NCI-H1436 (cell line): ENCODE measurements at places on chromosomes 1 and 21.
A peak's percentile ranks its signal among the peaks of the same experiment; 100 is the strongest.

DNA sequence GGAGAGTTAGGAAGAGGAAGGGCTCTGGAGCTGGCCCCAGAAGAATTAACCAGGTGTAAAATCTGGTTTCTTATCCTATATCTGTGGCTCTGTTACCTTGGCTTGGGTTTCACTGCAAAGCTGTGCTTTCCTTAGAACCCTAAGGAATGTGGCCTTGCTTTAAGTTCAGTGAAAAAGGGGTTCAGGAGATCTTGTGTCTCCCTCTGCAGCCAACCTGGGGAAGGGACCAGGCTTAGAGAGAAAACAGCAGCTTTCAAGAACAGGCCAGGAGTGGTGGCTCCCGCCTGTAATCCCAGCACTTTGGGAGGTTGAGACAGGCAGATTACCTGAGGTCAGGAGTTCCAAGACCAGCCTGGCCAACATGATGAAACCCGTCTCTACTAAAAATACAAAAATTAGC, 16.1 kb upstream of the MYCL start:
- DNase-seq = no peak

DNA sequence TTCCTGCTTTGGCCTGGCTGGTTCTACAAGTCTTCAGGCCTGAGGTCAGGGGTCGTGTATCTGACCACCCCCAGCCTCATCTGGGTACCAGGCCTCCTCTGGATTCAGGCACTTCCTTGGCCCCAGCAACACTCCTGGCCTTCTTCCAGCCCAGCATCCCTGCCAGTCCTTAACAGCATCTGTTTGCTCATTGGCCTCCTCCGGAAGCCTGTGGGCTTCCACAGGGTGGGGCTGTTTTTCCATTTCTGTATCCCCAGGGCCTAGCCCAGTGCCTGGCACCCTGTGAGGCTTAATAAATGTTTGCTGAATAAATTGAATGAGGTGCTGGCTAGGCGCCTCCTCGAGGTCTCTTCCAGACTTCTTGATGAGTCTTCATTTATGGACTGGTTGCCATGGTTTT, 21.5 kb upstream of the GPR37L1 start:
- DNase-seq = peak; percentile 49

DNA sequence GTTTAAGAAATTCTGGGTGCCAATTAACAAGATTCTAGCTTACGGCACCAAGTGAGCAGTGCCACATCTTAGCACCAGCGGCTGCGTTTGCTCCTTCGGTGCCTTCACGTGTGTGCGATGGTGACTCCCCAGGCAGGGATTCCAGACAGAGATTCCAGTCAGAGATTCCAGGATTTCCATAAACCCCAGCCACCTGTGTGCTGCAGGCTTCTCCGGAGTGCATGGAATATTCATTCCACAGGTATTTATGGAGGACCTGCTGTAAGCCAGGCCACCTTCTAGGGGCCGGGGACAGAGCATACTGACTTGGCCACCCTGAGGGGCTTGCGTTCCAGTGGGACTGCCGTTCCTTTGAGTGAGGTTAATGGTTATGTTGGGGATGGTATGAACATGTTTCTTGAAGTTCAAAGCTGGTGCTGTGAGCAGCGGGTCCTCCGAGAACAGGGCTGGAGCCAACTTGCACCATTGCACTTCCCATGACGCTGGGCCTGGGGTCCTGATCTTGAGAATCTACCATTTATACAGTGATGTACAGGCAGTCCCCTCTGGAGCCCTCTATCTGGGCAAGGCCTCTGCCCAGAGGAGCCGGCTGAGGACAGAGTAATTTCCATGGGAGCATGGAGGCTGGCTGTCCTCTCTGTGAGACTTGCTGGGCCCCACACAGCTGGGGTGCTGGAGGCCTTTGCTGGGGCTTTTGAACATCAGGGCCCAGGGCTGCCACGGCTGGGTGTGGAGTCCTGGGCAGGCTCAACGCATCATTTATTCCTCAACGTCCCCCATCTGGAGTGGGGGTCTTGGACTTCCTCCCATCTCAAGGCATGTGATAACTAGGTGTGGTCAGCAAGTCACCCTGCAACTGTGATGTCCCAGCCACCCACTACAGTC, 58.8 kb upstream of the AJAP1 start:
- no peak for DNase-seq

DNA sequence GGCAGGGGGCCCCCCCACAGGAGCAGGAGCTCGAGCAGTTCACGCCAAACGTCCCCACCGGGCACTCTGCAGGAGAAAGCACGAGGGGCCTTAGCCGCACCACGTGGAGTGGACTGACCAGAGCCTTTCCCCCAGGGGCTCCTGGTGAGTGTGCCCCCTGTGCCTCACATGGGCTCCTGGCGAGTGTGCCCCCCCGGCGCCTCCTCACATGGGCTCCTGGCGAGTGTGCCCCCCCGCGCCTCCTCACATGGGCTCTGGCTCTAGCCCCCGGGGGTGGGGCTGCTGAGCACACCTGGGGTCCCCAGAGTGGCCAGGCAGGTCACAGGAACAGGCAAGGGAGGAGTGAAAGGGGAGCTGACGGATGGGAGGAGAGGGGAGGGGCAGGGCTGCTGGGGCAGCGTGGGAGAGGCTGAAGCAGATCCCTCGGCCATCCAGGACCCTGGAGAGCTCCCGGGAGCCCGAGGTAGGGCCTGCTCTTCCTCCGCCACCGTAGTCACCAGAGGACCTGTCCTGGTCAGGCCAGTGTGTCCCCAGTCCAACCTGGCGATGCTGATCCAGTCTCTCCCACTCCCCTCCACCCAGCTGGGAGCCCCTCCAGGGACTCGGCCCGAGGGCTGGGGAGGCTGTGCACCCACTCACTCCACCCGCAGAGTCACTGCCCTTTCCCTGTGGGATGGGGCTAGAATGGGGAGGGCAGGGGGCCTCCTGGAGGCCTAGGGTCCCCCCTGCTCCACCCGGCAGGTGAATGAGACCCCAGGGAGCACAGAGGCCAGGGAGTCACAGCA, 47.6 kb downstream of the ARHGEF16 start:
- no peak for DNase-seq

- no peak for DNase-seq
These were observed 2.0 kb downstream of the SERINC2 start for GRCh38 chr1:31414980-31415370.

DNA sequence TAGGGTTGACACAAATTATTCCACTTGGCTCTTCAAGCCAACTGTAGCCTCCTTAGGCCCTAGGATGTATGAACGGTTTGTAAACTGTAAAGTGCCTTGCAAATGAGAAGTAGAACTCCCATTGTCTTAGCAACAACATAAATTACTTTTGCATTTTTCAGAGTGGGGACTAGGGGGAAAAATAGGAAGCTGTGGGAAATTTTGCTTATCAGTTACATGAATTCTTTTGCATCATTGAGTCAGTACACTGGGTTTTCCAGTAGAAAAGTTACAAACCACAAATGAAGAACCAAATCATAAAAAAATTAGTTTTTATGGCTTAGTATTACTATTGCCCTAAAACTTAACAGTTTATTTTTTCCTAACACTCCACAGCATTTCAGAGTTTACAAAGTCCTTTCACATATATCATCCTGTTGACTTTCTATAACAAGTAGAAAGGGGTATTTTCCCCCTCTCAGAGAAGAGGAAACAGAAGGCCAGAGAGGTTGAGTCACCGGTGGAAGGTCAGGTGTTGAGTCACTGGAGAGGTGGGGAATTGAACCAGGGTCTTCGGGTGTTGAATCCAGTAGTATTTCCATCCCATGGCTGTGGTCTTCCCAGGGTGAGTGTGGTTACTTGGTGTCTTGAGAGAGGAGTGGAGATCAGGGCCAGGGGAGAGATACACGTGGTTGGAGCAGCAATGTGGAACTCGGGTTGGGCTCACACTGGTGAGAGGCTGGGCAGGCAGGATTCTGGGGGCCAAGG, 71.9 kb upstream of the USP24 start:
- DNase-seq = no peak

DNA sequence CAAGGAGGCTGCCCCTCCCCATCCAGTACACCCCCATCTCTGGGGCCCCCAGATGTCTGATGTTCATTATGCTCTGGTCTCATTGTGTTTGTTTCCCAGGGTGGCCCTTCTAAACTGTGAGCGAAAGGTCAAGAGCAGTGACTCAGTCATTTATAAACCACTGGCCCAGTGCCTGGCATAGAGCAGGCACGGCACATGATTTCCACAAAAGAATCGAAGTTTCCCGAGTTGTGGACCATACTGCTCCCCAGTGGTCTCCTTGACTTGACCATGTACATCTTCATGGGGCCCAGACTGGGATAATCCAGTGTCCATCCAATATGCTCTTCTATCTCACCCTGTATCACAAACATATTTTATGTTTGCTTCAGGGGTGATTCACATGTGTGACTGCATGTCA, 153.3 kb downstream of the NR5A2 start:
- DNase-seq = no peak

- no peak for DNase-seq
These were observed 24.7 kb downstream of the RPS6KC1 start for GRCh38 chr1:213075725-213076124.

GRCh38 chr1:225822655-225823403, 12.9 kb downstream of the EPHX1 start:
- DNase-seq = no peak

DNA sequence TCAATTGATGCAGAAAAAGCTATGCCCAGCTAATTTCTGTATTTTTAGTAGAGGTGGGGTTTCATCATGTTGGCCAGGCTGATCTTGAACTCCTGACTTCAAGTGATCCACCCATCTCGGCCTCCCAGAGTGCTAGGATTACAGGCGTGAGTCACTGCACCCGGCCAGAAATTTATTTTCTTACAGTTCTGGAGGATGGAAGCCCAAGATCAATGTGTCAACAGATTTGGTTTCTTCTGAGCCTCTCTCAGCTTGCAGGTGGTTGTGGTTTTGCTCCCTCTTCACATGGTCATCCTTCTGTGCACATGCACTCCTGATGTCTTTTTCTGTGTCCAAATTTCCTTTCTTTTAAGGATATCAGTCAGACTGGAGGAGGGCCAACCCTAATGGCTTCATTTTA, 35.6 kb downstream of the SHCBP1L start:
- no peak for DNase-seq

DNA sequence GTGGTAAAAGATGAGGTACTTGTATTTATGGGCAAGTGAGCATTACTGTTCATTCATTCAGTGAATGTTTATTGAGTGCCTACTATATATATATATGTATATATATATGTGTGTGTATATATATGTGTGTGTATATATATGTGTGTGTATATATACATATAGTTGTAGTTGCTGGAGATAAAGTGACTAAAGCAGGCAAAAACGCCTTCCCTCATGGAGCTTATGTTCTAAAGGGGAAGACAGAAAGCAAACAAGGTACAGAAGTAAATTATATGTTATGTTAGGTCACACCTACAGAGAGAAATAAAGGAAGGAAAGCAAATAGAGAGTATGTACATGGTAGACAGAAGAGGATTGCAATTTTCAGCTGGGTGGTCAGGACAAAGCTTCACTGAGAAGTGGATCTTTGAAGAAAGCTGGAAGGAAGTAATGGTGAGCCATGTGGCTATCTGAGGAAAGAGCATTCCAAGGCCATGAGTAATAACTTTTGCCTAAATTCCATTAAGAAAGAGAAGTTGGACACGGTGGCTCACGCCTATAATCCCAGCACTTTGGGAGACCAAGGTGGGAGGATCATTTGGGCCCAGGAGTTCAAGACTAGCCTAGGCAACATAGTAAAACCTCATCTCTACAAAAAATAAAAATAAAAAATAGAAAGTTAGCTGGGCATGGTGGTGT, 33.5 kb upstream of the KLF17 start:
- DNase-seq = no peak

DNA sequence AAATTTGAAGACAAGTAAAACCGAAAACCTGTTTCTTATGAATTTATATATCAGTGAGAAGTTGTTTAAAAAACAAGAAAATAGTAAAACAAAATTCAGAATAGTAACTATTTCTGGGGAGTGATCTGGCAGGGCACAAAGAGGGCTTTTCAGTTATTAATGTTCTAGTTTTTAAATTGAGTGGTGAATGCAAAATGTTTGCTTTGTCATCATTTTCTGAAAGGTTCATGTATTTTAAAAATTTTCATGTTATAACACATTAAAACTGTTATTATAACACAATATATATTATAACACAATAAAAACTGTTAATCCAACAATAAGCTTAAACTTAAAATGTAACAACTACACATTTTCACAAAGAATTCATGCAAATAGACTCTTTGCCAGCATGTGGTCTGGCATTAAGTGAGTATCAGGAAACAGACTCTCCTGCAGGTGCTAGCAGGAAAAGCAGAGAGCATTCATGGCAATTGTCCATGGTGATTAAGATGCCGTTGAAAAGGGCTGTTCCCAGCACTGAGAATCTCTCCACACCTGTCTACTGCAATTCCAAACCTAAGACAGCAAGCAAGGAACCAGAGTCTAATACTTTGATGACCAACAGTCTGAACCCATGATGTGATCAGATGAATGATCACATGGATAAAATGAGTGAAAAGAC, 204.9 kb downstream of the TBX15 start:
- no peak for DNase-seq

GRCh38 chr1:21216835-21217811, 40.4 kb upstream of the EIF4G3 start:
- DNase-seq = peak; percentile 42
